Mononuclear cell (primary cell): ENCODE measurements at places on chromosomes 2 and 18. TPM values are rescaled to one million over a fixed set of nuclear protein-coding genes. Genes with fewer than 3 reads are reported as not detected.

Gene TGFA
- total RNA-seq, result 0.63 TPM

Gene CIB4
- not detected for total RNA-seq

Gene GPR75
- total RNA-seq, result 3.3 TPM

Gene TOGARAM2
- total RNA-seq, result 0.73 TPM

Gene INSIG2
- 4.0 TPM for total RNA-seq

Gene ADAM23
- total RNA-seq, result 0.94 TPM

Gene LYPD1
- total RNA-seq, result not detected

Gene TSPYL6
- total RNA-seq, result not detected

Gene MAPK4
- total RNA-seq, result not detected

Gene ACSL3
- total RNA-seq, result 64.6 TPM

Gene ADI1
- 25.6 TPM for total RNA-seq

Gene SNTG2
- 1.5 TPM for total RNA-seq

Gene UGT1A4
- not detected for total RNA-seq

Gene SCG2
- 0.42 TPM for total RNA-seq

Gene ERBB4
- total RNA-seq, result not detected

Gene ZNF532
- 7.7 TPM for total RNA-seq

Gene SPATA3
- total RNA-seq, result not detected

Gene DIPK1C
- not detected for total RNA-seq

Gene SERPINB2
- total RNA-seq, result 143 TPM

Gene TMEM247
- not detected for total RNA-seq

Gene FKBP7
- total RNA-seq, result 0.21 TPM

Gene ABCB11
- total RNA-seq, result 0.42 TPM

Gene PIGN
- 17.1 TPM for total RNA-seq

Gene CHST9
- 0.10 TPM for total RNA-seq

Gene C2orf81
- 0.94 TPM for total RNA-seq

Gene FAP
- total RNA-seq, result not detected

Gene LIMS4
- 0.10 TPM for total RNA-seq

Gene TMEM37
- total RNA-seq, result not detected

Gene TET3
- total RNA-seq, result 21.0 TPM

Gene COLEC12
- total RNA-seq, result 0.21 TPM

Gene ARHGAP15
- total RNA-seq, result 334 TPM

Gene FOXD4L1
- 0.10 TPM for total RNA-seq

Gene AMER3
- total RNA-seq, result not detected

Gene CYTIP
- 766 TPM for total RNA-seq

Gene PCARE
- total RNA-seq, result under 0.01 TPM

Gene COA5
- 18.6 TPM for total RNA-seq

Gene FOXI3
- not detected for total RNA-seq

Gene TMEM169
- 0.42 TPM for total RNA-seq

Gene SIX3
- total RNA-seq, result not detected

Gene GAL3ST2
- 2.5 TPM for total RNA-seq

Gene C1QL2
- not detected for total RNA-seq

Gene MRPL53
- total RNA-seq, result 8.3 TPM
